Hematopoietic multipotent progenitor cell treated with erythropoietin and hydrocortisone succinate and interleukin-3 and kit ligand, for 8 days (in vitro differentiated cells): ENCODE measurements at places on chromosomes 4 and X.

- no peak for DNase-seq
Observed at GRCh38 chr4:112939901-112940300, 109.6 kb upstream of the ANK2 start.

DNA sequence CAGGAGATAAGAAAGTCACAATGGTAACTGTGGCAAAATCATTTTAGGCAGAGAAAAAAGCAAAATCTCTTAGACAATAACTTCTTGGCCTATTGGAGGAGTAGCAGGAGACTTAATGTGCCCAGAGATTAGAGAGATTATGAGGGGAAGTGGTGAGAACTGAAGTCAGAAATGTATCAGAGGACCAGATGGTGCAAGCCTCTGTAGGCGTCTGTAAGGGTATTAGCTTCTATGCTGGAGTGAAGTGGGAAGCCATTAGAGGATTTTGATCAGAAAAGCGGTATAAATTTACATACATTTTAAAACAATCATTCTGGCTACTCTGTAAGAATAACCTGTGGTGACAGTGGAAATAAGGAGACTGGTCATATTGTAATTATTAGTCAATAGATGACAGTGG lies 236.7 kb downstream of the FAT4 start:
- no peak for DNase-seq

GRCh38 chr4:30760551-30760950 lies 40.4 kb downstream of the PCDH7 start:
- no peak for DNase-seq

GRCh38 chr4:75886104-75886503 lies 16.1 kb downstream of the PPEF2 start:
- no peak for DNase-seq

DNA sequence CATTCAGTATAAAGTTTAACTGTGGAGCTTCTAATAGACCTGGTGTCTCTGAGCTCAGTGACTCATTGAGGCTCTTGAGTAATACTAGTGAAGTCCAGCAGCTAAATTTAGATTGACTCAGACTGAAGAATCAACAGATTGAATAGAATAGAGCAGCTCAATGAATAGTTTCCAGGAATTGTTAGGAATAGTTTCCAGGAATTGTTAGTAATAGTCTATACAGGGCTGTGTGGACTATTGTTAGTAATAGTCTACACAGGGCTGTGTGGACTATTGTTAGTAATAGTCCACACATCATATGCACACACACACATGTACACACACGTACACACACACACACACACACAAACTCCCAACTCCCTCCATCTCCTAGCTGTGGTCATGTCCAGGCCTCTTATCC lies 3.0 kb downstream of the GIMD1 start:
- no peak for DNase-seq

- DNase-seq = no peak
Observed at GRCh38 chrX:55187281-55187680, 32.9 kb upstream of the PAGE5 start.

GRCh38 chrX:10146346-10146745 lies 10.4 kb upstream of the CLCN4 start:
- no peak for DNase-seq

DNA sequence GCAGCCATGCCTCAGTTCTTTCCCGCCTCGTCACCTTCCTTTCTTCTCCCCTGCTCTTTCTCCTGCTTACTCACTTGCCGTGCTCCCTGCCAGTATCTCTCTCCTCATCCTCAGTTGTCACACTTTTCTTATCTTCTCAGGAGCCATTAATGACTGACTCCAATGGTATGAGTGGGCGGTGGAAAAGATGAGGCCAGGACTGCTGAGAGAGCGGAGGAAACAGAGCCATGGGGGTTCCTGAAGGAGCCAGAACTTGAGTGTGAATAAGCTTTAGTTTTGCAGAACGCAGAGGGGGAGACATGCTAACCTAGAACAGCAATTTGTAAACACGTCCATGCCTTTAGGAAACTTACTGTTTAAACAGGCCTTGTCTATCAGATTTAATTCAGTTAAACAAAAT lies 126.5 kb downstream of the CHIC2 start:
- no peak for DNase-seq

GRCh38 chrX:31860686-31861085 lies 788.8 kb upstream of the FTHL17 start:
- DNase-seq = no peak
